ENCODE measurements at places on chromosomes 5 and 9.

- DNase-seq, result no peak
Observed at GRCh38 chr5:83488271-83488670, 16.7 kb downstream of the VCAN start.

DNA sequence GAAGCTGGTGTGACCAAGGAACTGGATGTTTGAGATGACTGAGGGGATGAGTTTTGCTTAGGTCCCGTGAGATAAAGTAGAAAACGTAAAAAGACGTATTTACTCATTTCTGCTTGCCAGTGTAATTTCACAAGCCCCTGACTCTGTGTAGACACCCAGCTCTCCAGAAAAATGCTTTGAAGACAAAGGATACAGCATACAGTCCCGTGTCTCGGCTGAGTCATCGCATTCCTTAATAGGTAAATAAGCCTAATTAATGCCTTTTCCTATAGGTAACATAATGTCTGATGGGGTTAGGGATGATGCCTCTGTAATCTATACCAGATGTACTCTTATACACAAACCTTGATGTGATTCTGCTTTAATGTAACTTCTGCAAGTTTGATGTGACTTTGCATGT is 20.2 kb downstream of the S100Z start:
- no peak for DNase-seq

DNA sequence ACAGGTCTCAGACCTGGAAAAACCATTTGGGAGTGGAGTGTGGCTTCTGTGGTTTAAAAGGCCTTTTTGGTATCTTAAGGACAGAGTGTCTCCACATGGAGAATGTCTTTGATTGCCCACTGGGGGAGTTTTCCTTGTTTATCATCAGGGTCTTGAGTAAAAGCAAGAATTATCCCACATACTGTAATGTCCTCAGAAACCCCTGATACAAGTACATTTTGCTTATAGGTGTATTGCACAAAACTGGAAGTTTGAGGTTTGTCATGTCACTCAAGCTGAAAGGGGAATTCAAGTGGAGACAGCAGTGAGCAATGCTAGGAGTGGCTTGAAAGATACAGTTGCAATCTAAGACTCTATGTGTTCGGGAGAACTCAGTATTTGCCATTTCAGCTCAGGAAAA is 62.7 kb upstream of the GRAMD2B start:
- no peak for DNase-seq

- no peak for DNase-seq
Observed at GRCh38 chr5:151584057-151584937, 6.8 kb downstream of the FAT2 start.

- no peak for DNase-seq
Observed at GRCh38 chr9:81455462-81456219, 233.7 kb downstream of the TLE1 start.

DNA sequence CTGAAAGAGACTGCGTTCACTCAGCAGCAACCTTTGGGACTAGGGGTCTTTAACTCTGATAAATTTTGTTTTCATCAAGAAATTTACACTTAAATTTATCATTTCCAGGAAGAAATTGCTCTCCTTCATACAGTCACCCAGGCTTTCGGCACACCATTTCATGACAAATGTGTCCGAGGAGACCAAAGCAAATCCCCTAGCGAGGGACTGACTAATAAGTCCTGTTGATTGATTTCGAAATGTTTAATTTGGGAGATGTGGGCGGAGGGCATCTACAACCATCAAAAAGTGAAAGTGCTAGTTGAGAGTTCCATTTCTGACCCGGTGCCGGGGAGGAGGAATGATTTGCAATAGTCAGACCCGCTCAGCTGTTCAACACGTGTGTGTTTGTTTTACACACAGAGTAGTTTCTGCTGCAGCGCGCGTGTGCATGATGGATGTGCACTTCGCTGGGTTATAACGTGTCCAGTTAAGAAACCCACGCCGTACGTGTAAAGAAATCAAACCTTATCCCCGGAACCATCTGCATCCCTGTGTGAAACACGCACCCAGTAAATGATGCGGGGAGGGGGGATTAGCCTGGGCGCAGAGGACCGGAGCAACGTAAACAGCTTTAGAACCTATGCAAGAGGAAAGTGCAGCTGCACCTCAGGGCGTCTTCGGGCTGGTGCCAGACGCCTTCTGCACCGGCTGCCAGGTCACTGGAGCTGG is 845 bp upstream of the NR4A3 start:
- DNase-seq, result peak; percentile 49

DNA sequence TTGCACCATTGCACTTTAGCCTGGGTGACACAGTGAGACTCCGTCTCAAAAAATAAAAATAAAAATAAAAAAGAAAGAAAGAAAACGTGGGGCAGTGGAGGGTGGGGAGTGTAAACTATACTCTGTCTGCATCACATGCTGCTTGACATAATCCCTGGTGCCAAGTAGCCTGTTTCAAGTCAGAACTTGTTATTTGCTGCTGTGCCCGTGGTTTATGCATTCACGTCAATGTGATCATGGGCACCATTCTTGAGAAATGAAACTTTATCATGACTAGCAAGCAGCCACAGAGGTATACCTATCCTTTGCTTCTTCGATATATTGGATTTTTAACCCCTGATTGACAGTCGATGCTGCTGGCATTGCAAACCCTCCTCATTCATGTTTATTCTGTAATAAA is 4.1 kb upstream of the SMU1 start:
- no peak for DNase-seq

GRCh38 chr9:18982262-18982620 is 50.8 kb downstream of the SAXO1 start:
- DNase-seq, result no peak
